ENCODE measurements at places on chromosomes 4 and X.
A peak's percentile ranks its signal among the peaks of the same experiment; 100 is the strongest.

DNA sequence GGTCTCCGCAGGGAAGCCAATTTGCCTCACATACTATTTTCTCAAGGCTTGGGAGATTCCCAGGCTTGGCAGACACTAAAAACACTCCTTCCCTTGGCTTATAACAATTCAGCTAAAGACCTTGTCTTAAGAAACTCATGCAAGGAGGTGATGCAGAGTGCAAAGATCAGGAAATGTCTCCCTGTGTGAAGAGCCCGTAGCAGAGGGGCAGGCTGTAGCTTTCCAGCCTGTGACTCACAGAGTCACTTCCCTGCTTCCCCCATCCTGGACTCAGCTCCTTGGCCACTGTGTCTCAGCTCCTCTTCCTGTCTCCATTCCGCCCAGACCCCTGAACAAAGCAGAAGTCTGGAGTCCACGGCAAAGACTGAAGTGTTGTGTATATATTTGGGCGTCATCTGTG, 56.1 kb downstream of the KDR start:
- no peak for DNase-seq

GRCh38 chr4:142405695-142406498, 440.2 kb downstream of the INPP4B start:
- DNase-seq: peak; percentile 65

DNA sequence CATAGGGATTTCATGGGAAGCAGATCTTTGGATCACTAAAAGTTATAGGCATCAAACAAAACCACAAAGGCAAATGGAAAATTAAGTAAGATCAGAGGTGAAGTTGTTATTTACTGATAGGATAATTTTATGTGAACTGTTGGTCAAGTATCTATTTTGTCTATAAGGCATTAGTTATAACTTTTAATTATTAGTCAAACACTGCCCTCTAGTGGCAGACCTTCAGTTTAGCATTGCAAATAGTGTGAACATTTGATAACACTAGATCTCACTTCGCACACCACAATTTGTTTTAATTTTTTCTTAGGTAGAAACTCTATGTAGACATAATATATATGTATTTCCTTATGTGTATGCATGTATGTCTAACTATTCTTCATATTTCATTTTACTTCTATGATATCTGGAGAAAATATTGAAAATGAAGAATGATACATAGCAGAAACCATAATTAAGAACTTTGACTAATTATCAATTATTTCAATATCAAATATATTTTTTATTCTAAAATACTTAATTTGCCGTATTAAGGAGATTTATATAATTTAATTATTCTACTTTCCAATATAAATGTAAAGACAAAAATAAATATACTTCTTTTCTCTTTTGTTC, 214.5 kb upstream of the TACR3 start:
- DNase-seq: peak; percentile 31

GRCh38 chr4:36761607-36762006, 480.2 kb downstream of the DTHD1 start:
- DNase-seq: no peak

- DNase-seq: no peak
Observed at GRCh38 chrX:152878976-152879755, 18.7 kb upstream of the ZNF185 start.

DNA sequence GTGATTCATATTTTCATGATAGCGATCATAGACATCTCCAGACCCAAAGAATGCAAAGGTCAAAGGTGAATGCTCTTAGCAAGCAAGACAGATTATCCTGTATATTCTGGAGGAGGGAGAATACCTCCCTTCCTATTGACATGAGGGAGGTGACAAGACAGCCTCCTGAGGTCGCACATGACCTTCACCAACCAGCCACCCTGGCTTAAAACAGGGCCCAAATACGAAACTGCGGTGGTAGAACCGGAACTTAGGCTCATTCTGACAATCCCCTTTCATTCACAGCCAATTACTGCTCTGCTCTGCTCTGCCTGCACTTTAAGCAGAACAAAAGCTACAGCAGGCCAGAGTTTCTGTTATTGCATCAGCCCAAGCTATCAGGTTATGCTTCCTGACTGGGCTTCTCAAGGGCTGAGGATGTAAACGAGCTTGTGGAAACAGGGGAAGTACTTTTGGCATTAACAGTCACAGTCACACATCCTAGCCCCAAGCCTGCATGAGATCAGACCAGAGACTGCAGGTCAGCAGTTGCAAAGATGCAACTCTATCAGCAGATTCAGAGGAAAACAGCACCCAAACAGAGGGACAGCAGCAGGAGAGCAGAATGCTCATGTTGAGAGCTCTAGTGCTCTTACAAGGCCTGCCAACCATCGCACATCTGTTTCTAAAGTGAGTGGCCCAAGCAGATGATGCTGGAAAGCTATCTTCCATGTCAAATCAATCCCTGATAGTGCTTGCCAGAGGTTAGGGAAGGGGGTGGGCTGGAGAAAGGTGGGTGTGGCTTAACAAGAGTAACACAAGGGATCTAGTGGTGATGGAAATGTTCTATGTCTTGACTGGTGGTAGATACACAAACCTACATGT, 51.3 kb upstream of the MAP3K15 start:
- DNase-seq: no peak

- no peak for DNase-seq
Observed at GRCh38 chr4:24508541-24508940, 75.8 kb downstream of the DHX15 start.

GRCh38 chrX:7269991-7270390, 122.0 kb upstream of the PUDP start:
- no peak for DNase-seq

- no peak for DNase-seq
Observed at GRCh38 chr4:37322122-37322521, 77.6 kb downstream of the NWD2 start.

DNA sequence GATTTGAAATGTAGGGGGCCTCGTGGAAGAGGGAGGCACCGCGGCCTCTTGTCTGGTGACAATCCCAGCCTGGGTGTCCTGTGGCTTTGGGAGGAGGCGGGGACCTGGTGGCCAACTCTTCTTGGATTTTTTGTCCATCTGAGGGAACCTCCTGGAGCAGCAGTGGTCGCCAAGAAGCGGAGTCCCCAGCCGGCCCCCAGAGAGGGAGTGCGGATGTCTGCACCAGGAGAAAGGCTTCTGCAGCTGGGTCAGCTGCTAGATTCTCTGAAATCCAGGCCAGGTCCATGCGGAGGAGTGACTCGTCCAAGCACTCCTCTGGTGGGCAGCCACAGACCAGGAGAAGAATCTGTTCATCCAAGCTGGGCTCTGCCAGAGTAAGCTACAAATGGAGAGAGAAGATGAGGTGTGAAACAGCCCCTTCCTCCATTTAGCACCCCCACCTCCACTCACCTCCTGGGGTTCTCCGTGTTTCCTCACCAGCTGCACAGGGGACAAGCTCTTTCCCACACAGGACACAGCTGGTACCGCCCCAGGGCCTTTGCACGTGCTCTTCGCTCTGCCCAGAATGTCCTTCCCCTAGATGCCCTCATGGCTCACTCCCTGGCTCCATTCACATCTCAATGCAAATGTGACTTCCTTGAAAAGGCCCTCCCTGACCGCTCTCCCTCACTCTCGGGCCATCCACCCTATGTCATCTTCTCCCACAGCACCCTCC, 27.6 kb downstream of the C4orf50 start:
- no peak for DNase-seq

GRCh38 chr4:2457481-2458295, 11.2 kb upstream of the RNF4 start:
- DNase-seq: no peak

DNA sequence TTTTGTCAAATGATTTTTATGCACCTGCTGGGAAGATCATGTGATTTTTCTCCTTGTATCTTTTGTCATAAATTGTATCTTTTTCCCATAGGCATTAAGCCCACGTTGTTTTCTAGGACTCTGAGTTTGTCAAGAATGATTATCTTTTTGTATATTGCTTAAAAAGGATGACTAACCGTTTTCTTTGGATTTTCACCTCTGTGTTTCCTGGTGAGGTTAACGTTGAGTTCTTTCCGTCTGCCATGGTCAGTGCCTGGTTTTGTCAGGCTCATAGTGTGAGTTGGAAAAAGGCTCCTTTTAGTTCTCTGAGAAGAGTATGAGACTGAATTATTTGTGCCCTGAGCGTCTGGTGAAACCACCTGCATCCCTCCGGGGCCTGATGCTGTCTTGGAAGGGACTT, 21.9 kb downstream of the PCGF3 start:
- no peak for DNase-seq

GRCh38 chrX:11261260-11261659, 32.0 kb upstream of the AMELX start:
- DNase-seq: peak; percentile 32

GRCh38 chr4:101280866-101281600, 66.3 kb downstream of the PPP3CA start:
- DNase-seq: no peak

DNA sequence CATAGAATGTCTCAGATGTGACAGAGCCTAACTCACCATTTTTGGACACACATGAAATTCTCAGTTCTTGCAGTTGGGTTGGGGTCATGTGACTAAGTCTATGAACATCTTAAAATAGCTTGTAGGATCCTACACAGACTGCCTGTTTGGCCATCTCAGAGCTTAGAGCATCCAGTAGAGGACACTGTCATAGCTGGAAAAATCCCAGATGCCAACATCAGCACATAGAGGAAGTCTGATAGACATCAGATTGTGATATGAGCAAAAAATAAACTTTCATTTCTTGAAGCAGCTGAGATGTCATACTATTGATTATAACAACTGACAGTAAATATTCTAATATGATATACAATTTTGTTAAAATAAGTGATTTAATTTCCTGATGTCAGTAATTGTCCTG, 207.1 kb downstream of the TRAM1L1 start:
- no peak for DNase-seq

DNA sequence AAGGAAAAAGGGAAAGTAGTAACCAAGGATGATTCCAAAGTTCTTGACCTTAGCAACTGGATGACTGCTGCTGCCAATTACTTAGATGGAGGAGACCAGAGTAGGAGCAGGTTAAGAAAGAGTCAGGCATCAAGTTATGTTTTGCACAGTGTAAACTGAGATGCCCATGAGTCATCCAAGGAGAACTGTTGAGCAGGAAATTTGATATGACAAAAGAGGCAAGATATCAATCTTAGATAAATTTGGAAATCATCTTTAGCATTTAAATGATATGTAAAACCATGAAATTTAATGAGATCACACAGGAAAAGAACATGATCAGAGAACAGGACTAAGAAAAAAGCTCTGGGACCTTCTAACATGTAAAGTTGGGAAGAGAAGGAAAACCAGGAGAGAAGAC, 361.3 kb downstream of the OPHN1 start:
- DNase-seq: no peak

Data from COLO829 (cell line).